Stimulated activated CD8-positive, alpha-beta memory T cell treated with anti-CD3 and anti-CD28 coated beads, Interleukin-4, amount 100 ng/mL, for 4 hours (primary cell): ENCODE measurements at places on chromosomes 12 and 14.

DNA sequence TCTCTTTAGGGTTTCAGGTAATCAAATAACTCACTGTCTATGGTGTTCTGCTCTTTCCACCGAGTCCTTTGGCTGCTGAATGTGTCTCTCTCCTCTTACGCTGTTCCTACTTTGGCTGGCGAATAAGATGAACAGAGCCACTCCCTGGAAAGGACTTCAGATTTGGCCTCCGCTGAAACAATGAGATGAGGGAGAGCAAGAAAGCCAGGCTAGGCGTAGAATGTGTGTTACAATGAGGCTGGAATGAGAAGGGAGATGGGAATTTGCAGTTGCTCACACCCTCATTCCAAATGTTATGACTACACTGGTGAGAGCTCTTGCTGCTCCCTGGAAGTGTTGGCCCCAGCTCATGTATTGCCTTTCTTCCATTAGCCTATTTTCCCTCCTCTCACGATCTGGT lies at the start of gene MFAP5:
TSS of gene MFAP5 (minus strand) at position 234 of the 400 bp plus-strand sequence. CDS start 722 bp downstream, outside the sequence.
- no peak for DNase-seq

- no peak for DNase-seq
Measured at GRCh38 chr14:73663548-73664212, 18.9 kb downstream of the DNAL1 start.

DNA sequence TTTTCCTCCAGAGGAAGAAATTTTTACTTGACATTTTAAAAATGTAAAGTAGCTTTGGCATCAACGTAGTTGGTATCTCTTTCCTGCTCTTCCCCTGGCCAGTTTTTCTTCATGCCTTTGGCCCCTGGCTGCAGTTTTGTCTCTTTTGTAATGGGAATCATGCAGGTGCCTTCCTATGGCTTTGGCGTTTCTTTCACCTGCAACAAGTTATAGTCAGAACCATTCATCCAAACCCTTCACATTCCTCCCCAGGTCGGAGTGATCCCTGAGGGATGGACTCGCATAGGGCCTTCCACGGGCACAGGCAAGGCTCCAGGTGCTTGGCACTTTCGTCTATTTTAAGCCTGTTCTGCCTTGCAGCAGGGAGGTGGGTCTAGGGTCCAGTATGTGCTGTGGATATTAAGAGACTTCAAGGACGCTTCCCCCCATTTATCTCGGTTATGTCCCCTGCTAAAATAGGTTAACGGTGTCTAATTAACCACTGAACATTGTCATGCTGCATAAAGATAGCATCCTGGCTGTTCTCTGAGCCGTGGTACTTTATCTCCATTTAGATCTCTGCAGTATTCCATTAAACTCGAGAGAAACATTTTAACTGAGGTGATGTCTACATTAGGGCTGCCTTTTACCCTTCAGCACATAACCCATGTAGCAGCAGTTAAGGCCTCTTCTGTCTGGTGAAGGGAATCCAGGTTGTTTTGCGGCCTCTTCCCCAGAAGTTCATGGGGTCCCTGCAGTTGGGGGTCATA lies 66.3 kb downstream of the IFT43 start:
- no peak for DNase-seq

GRCh38 chr14:61553730-61554641 lies 141.3 kb upstream of the HIF1A start:
- DNase-seq: no peak

DNA sequence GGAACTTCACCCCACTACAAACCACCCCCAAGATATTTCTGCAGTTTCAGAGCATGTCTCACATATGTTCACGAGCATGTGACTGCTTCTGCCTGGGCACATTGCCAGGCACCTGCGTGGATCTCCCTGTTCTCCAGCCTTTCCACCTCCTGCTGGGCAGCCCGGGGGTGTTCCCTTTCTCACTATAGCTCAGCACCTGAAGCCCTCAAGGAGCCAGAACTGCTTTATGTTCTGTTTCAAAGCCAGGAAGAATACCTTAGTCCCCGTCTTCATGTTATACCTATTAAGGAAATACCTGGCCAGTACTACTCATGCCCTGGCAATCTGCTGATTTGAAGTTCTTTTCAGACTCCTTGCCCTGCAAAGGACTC lies 4.2 kb upstream of the FGF6 start:
- DNase-seq: no peak

- DNase-seq: no peak
Measured at GRCh38 chr14:51521764-51522163, 129.9 kb upstream of the FRMD6 start.

DNA sequence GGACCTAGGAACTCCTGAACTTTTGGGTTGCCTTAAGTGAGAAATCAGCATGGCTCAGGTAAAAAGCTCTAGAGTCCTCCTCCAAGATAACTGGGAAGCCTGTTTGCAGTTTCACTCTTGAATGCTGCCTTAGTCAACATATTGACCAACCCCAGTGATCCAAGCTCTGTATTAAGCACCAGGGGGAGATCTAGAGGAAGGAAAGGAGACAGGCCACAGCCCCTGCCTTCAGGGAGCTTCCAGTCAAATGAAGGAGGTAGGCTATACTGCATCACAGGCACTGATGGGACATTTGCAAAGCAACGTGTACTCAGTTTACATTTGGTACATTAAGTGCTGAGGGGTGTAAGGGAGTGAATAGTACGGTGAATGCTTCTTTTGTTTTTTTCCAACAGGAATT lies 1.2 kb upstream of the CSAD start:
- no peak for DNase-seq
